Erythroblast (primary cell): ENCODE measurements at places on chromosomes 1 and 21.

DNA sequence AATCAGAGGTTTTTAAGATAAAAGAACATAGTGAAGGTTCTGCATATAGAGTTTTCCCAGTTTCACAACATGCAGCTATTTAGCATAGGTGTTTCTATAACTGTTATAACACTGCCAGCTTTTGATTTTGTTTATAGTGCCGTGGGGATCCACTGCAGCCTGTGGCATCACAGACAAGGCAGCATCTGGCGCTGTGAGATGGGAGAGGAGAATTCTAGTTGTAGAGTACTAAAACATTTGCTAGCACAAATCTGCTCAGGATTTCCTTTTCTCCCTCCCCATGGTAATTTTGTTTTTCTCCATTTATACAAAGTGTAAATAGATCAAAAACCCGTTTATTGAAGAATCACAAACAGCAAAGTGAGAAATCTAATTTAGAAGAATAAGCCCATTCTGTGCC, 482.8 kb upstream of the NCAM2 start:
- DNase-seq = no peak

GRCh38 chr1:115648717-115649691, 7.2 kb downstream of the VANGL1 start:
- peak; percentile 13 for DNase-seq

DNA sequence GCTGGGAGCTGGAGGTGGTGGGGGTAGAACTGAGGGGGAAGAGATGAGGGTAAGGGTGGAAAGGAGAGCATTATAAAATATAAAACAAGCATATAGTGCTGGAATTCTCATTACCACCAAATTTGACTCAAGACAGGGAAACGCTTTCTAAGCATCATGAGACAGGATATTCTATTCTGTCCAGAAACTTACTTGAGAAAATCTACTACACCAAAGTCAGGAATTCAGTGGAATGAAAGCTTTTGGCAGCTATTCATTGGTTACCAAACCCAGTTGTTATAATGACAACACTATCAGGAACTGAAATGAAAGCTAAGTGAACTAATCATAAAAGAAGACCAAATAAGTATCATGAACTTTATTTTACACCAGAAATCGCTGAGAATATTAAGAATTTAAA, 14.5 kb downstream of the AIDA start:
- no peak for DNase-seq

DNA sequence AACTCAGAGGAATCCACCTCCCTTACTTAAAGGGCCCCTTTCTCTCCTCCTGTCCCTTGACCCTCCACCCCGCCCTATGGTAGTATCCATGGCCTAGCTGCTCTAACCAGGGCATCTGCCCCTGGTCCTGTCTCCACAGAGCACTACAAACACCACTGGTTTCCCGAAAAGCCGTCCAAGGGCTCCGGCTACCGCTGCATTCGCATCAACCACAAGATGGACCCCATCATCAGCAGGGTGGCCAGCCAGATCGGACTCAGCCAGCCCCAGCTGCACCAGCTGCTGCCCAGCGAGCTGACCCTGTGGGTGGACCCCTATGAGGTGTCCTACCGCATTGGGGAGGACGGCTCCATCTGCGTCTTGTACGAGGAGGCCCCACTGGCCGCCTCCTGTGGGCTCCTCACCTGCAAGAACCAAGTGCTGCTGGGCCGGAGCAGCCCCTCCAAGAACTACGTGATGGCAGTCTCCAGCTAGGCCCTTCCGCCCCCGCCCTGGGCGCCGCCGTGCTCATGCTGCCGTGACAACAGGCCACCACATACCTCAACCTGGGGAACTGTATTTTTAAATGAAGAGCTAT, 1.7 kb downstream of the BTG2 start:
- DNase-seq = no peak

DNA sequence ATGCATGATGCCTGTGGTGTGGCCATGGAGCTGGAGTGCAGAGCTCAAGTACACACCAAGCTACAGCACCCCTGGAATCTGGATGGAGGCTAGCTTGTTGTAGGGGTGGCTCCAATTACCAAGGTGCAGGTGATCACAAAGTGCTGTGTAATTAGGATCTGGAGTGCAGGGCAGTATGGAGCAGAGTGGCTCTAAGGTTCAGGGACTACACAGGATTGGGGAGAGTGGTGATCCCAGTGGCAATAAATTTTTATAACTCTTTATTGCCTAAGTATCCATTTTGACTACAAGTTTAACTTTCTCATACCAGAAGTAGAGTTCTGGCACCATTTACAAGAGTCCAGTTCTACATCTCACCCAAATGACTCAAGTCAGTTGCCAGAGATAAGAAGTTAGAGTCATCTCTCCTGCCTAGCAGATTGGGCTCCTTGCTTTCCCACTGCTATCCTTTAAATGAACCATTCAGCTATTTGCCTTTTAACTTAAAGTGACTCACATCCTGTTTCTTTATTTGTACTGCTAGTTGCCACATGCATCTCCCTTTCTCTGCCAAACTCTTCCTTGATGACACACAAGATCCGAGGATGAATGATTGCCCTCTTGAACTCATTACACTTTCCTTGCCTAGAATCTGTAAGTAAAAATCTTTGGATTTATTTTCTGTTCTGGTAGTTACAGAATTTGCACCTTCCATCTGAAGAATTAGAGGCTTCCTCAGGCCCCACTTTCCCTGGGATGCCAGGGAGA, 427.2 kb downstream of the KCNT2 start:
- no peak for DNase-seq

DNA sequence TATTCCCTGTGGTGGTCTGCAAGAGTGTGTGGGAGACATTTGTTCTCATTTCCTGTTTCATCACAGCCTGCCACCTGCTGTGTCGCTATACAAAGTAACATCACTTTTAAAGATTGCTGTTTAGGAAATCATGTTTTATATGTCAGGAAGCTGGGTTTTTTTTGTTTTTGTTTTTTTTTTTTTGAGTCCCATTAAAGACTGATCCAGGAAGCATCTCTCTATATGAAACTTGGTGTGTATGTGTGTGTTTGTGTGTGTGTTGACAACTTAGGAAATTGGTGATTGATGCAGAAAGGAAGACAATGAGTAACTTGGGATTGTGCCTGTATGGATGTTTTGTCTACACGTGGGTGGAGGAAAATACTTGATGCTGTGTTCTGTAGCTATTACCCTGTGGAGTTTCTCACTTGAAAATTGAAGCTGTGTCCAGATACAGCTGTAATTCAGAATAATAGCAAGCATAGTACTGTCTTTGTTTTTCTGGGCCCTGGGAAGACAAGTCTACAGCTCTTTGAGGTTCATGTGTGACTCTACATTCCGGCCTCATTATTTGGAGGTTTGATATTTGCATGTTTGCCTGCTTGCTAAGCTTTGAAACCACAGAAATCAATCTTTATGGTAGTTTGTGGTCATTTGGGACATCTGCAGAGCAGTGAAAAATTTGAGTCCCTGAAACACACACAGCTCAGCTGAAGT, 47.9 kb downstream of the LAMC1 start:
- no peak for DNase-seq

- DNase-seq = no peak
Observed at GRCh38 chr1:39802496-39803260, 14.0 kb upstream of the BMP8B start.

DNA sequence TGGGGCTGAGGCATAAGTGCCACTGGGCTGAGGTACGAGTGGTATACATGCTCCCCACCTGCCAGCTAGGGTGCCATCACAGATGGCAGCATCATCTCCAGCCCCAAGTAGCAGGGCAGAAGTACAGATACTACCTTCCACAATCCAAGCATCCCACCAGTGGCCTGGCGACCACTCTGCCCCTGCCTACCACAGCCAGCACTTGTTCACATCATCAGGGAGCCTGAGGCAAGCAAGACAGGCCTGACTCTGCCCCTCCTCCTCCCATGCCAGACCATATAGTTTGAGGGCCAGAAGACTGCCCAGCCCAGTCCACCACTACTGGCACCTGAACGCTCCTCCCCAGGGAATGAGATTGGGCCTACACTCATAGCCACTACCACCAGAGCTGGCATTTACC, 84.6 kb downstream of the SPATA6 start:
- DNase-seq = no peak

DNA sequence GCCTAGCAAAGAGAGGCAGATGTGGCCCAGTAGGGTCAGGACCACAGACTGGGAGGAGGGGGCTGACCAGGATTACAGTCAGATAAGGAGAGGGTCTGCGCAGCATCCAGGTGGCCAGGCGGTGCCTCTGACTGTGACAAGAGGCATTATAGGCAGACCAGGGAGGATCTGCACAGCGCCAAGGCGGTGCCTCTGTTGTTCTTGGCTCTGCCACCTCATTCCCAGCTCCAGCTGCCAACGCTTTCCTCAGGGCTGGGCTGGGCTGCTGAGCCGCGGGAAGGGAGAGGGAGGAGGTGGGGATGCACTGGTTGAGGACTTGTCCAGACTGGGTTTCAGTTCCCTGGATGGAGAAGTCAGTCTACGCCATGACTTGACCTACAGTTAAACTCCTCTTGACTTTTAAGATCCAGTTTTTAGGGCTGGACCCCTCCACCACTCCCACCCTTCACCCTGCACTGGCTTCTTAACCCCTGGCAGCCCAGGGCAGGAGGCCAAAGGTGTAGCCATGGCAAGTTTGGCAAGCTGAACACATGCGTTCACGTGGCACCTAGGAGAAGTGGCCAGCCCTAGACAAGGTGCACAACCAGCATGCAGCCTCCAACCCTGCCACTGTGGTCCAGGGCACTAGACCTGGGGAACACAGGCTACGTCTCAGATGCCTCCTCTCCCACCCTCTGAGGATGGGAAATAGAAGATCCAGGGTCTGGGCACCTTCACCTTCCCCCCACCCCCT, 4.5 kb upstream of the CRABP2 start:
- no peak for DNase-seq

DNA sequence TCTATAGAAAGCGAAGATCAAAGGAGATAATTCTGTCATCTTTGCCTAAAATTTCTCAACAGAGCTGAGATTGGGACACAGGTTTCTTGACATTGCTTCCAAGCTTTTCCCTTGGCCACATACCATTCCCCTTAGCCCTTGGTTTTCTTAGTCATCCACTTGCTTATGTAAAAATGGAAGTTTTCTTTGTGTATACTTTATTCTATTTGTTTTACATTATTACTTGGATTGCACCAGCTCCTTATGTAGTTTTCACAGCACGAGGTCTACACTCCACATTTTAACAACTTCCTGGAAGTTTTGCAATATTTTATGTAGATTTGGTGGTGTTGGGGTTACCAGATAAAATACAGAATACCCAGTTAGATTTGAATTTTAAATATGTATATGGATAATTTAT, 129.8 kb downstream of the PLA2G4A start:
- no peak for DNase-seq

- no peak for DNase-seq
Observed at GRCh38 chr1:164756741-164757140, 197.8 kb downstream of the PBX1 start.

- DNase-seq = no peak
Observed at GRCh38 chr1:223256034-223256433, 107.9 kb downstream of the SUSD4 start.

DNA sequence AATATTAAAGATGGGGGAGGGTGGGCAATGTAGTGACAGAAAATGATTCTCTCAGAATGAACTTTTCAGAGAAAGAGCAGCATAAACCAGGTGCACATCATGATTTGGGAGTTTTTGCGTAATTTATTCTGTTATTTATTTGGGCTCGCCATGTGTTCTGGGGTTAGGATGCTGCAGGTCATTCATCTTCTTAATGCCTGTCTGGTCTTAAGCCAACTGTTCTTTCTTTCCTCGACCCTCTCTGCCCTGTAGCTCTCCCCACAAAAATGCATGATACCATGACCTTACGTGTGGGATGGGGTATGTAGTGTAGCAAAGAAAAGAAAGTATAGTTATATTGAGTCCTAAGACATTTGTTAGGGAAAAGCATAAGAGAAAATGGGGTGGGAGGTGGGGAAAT, 12.3 kb upstream of the TARS2 start:
- DNase-seq = no peak

- DNase-seq = peak; percentile 34
Observed at GRCh38 chr1:10530281-10530740, 55.6 kb downstream of the PEX14 start.

- DNase-seq = no peak
Observed at GRCh38 chr1:234044079-234044478, 139.6 kb downstream of the SLC35F3 start.

- no peak for DNase-seq
Observed at GRCh38 chr1:97314685-97315084, 593.1 kb downstream of the PTBP2 start.

DNA sequence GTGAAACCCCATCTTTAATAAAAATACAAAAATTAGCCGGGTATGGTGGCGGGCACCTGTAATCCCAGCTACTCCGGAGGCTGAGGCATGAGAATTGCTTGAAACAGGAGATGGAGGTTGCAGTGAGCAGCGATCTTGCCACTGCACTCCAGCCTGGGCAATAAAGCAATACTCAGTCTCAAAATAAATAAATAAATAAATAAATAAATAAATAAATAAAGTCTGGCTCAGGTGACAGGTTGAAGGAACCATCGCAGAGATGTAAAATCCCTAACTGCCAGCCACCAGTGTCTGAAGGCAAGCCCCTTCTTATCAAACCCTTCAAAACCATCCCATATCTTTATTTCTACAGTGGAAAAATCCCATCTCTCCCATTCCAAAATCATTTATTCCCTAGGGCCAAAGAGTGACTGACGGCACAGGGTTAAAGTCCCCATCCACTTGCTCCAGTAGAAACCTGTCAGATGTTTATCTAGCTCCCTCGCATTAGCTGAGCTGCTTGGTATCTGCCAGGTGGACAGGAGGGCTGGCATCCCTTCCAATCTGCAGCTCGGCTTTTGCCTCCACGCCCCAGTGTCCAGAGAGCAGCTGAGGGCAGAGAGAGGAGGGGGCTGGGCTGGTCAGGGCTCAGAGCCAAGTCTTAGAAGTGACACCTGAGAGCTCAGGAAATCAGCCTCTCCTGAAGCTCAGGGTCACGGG, 5.0 kb downstream of the CSRP1 start:
- no peak for DNase-seq

GRCh38 chr1:211928290-211928801, 97.8 kb upstream of the LPGAT1 start:
- DNase-seq = peak; percentile 92

DNA sequence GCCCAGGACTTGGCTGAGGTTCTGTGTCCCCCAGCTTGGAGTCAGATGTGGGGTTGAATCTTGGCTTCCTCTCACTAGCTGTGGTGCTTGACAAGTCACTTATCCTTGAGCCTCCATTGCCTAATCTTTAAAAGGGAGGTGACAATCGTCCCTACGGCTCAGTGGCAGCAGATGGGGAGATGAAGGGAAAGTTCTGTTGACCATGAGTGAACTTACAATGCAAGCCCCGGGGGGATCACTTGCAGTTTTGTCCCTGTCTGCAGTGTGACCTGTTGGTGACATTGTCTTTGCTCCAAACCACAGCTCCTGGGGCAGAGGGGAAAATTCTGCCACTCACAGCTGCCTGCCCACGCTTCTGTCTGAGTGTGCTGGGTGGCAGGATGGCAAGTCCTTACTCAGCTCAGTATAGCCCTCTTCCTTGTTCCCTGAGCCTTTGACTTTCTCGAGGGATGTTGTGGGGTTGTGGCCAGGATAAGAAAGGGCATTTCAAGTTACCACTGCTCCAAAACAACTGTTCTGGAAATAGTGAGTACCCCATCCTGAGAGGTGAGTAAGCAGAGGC, 1.7 kb downstream of the PCSK9 start:
- peak; percentile 12 for DNase-seq
